Ascending aorta (tissue), 2 donors: ENCODE measurements at places on chromosomes 3 and 15. TPM values are rescaled to one million over a fixed set of nuclear protein-coding genes. Genes with fewer than 3 reads are reported as not detected.

DNA sequence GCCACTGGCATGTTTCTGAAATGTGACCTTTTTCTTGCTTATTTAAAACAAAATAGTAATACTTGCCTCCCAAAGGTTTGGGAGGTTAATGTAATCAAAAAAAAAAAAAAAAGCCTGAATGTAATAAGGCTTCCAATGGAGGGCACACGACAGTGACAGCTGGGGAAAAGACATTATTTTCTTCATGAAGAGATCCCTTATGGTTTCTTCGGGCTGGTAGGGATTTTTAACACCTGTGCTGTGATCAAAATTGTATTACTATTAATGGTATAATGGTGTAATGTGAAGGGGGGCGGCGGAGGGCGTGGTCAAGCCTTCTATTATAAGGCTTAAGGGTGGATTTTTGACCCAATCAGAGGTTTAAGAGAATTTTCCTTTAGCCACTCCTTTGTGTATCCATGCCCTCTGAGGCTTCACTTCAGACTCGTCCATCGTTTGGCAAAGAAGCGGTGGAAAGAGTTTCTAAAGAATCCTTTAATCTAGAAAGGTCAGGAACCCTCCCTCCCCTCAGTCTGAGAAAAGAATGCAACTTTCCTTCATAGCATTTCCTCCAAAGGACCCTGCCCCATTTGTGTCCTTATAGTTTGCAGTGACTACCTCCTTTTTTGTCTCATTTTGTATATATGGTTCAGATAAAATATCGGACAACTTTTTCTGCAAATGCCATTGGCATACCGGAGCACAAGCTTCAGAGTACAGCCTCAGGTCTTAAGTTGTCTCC lies 89.5 kb upstream of the CHD2 start:
- H3K4me3 ChIP-seq: peak overlapping the region; percentile 72
- no peaks in the 10 kb centered on the region for H3K36me3 ChIP-seq
- DNase-seq: peak; percentile 86
- no peaks in the 10 kb centered on the region for H3K27me3 ChIP-seq
- H3K27ac ChIP-seq: peak overlapping the region; percentile 91
- peaks cover 3% of the 10 kb centered on the region for H3K4me1 ChIP-seq

DNA sequence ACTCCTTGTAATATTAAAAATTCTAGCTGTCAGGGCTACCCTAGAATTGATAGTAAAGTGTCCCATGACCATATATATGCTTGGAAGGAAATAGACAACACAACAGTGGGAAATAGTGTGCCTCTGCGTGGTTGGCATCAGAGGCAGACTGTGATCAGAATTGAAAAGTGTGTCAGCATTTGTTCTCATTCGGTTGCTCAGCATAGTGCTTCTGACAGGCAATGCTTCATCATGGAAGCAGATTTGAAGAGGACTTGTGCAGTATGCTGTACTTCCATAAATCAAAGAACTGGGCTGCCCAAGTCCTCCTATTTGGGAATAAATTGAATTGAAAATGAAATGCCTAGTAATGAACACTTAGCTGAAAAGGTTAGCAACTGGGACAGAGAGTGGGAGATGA lies 435.7 kb downstream of the DIPK2A start:
- H3K27me3 ChIP-seq: no peaks in the 10 kb centered on the region
- DNase-seq: no peak
- H3K27ac ChIP-seq: no peak overlapping the region
- H3K36me3 ChIP-seq: no peaks in the 10 kb centered on the region
- H3K4me3 ChIP-seq: no peak overlapping the region
- H3K4me1 ChIP-seq: no peaks in the 10 kb centered on the region

- no peaks in the 10 kb centered on the region for H3K36me3 ChIP-seq
- H3K27ac ChIP-seq: no peak overlapping the region
- H3K27me3 ChIP-seq: no peaks in the 10 kb centered on the region
- DNase-seq: no peak
Observed at GRCh38 chr3:150958683-150959082, 13.8 kb downstream of the CLRN1 start.

The ZNF860 gene
- 0.43 TPM for total RNA-seq

- no peaks in the 10 kb centered on the region for H3K36me3 ChIP-seq
- DNase-seq: peak; percentile 80
- peak overlapping the region; percentile 19 for H3K4me3 ChIP-seq
- peaks cover 4% of the 10 kb centered on the region for H3K4me1 ChIP-seq
- H3K27ac ChIP-seq: peak overlapping the region; percentile 86
Observed at GRCh38 chr3:71240034-71240433, 343.5 kb downstream of the FOXP1 start.

The BFSP2 gene
- not detected for total RNA-seq
